Nephron progenitor cell (in vitro differentiated cells): ENCODE measurements at places on chromosomes 2 and 18.

GRCh38 chr2:82494739-82495138 is 1964.3 kb downstream of the SUCLG1 start:
- no peak overlapping the region for H3K4me3 ChIP-seq
- no peaks in the 10 kb centered on the region for H3K4me1 ChIP-seq
- DNase-seq = no peak
- no peak overlapping the region for H3K27ac ChIP-seq
- H3K27me3 ChIP-seq = no peaks in the 10 kb centered on the region

GRCh38 chr2:88167740-88168139 is 2.4 kb upstream of the THNSL2 start:
- H3K36me3 ChIP-seq = peaks cover 19% of the 10 kb centered on the region
- no peak for DNase-seq
- H3K4me1 ChIP-seq = peaks cover 10% of the 10 kb centered on the region
- H3K4me3 ChIP-seq = no peak overlapping the region

DNA sequence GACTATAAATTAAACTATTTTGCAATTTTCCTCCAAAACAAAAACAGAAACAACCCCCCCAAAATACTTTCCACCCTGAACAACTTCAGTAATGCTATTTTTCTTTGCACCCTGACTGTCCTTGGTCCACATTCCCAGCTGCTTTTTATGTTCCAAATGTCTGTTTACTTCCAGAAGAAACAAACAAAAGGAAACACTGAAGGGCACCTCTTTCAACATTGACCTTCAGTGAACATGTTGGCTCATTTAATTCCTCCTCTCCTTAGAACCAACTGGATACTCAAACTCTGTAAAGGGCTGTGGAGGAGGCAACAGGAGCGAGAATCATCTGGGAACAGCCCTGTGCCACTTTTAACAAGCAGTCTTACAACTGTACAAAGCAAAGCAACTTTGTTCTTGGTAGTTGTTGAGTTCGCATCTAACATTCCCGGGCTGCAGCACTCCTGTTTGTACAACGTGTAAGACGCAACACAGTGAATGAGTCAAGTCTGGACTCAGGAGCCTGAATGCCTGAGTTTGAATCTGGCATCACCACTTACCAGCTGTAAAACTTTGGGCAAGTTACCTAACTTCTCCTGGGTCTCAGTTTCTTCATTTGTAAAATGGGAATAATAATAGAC is 111.4 kb upstream of the GATA6 start:
- DNase-seq = no peak
- no peaks in the 10 kb centered on the region for H3K36me3 ChIP-seq
- peaks cover 4% of the 10 kb centered on the region for H3K27me3 ChIP-seq
- H3K4me1 ChIP-seq = peaks cover 17% of the 10 kb centered on the region
- H3K27ac ChIP-seq = peak overlapping the region; percentile 76

DNA sequence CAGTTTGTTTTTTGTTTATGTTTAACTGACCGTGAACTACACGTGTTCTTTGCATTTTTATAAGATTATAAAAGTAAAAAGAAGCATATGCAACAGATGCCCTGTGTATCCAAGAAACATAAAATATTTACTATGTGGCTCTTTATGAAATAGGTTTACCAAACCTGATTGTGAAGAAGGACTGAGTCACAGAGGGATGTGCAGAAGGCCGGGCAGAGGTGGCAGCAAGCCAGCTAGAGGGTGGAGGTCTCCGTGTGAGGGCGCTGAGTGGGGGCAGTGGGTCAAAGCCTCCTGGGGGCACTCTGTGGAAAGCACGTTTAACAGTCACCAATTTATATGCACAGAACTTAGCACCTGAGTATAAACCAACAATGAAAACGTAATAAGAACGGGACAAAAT is 97.2 kb downstream of the TMEM18 start:
- H3K27me3 ChIP-seq = no peaks in the 10 kb centered on the region
- H3K27ac ChIP-seq = no peak overlapping the region
- DNase-seq = no peak
- peaks cover 10% of the 10 kb centered on the region for H3K4me1 ChIP-seq

DNA sequence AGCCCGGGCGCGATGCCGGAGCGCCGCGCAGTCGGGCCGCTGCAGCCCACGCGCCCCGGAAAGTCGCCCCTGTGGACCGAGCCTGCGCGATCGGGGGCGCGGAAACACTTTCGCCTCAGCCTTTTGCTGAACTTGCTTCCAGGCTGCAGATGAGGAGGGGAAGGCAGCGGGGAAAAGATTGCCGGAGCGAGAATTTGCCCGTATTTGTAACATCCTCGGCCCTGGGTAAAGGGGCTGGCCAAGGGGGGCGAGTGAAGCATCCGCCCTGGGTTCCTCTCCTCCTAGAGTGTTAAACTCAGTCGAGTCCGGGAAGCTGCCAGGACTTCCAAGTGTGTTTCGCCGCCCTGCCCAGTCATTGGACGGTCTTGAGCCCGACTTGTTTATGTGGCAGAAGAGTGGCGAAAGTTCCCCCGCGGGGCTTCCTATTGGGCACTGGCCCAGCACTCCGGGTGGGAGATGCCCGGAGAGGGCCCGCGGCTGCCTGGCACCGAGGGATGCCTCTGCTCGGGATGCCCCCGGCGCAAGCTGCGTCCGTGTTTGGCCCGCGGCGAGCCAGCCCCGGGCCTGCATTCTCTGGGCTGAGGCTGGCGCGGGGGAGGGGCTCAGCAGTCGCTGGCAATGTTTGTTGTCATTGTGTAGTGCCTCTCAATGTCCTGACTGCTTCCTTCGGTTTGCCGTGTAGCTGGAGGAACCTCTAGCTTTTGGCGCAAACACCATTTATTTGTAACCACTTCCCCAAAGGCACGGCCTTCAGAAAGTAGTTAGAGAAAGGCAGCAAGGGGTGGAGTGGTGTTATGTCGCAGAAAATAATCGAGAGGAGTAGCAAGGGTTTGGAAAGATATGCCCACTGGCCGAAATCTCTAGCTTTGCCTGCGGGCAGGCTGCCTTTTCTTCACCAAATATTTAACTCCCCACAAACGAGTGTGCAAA is 1.1 kb downstream of the CYBRD1 start:
- DNase-seq = peak; percentile 72
- peak overlapping the region; percentile 92 for H3K4me3 ChIP-seq
- H3K27ac ChIP-seq = no peak overlapping the region
- peaks cover 16% of the 10 kb centered on the region for H3K27me3 ChIP-seq
- H3K4me1 ChIP-seq = peaks cover 46% of the 10 kb centered on the region

DNA sequence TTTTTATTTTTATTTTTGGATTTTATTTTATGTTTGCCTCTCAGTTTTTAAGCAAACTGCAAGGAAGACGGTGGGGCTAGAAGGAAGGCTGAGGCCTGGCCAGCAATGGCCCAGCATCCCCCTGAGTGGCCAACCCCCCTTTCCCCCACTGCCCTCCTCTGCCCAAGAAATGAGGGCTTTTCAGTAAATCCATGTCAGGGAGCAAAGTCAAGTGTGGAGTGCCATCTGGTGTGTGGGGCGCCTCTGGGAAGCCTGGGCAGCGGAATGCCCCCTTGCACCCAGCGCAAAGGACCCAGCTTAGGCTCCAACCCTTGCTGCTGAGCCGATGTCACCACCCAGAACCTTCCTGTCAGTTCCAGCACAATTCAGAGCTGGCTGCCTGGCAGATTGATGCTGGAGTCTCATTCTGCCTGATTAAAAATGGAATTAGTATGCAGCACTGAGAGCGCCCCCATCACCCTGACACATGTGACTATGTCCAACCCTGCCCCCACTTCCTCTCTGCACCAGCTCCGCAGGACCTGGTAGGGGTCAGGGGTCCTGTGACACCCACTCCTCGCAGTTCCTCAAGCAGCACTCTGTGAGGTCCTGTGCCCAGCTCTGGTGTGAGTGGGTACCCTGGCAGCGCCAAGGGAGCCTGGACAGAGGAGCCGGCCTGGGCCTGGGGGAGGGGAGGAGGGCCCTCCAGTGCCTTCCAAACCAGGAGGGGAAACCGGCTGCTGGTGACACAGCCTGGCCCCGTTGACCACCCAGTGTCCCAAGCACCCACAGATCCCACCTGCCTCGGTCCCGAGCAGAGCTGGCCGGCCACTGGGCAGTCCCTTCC is 9.2 kb upstream of the ALPP start:
- peaks cover 23% of the 10 kb centered on the region for H3K27me3 ChIP-seq
- H3K4me3 ChIP-seq = no peak overlapping the region
- H3K36me3 ChIP-seq = no peaks in the 10 kb centered on the region
- peaks cover 19% of the 10 kb centered on the region for H3K4me1 ChIP-seq
- no peak overlapping the region for H3K27ac ChIP-seq
- DNase-seq = no peak

DNA sequence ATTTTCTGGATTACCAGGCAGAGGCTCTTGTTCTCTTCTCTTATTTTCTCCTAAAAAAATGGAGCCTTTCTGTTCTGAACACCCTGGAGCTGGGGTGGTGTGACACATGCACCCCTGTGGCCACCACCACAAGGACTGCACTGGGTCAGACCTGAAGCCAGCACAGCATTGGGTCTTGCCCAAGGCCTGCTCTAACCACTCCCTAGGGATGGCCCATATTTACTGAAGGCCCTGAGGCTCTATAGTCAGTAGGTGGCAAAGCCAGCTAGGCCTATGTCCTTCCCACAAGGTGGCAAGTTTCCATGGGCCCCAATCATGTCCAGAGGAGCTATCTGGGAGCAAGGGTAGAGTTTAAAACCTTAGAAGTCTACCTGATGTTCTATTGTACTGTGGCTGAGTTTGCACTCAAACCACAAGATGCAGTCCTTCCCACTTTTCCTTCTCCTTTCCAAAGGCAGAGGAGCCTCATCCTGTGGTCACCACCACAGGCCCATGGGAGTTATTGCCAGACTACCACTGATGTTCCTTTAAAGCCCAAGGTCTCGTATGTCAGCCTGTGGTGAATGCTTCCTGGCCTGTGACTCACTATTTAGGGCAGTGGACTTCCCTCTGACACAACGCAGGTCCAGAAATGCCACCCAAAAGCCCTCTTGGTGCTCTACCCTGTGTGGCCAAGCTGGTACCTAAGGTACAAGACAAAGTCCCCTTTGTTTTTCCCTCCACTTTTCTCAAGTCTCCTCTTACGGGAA is 15.0 kb upstream of the FMNL2 start:
- no peak overlapping the region for H3K4me3 ChIP-seq
- peaks cover 13% of the 10 kb centered on the region for H3K27me3 ChIP-seq
- H3K27ac ChIP-seq = no peak overlapping the region
- DNase-seq = no peak
- no peaks in the 10 kb centered on the region for H3K36me3 ChIP-seq
- H3K4me1 ChIP-seq = peaks cover 8% of the 10 kb centered on the region

DNA sequence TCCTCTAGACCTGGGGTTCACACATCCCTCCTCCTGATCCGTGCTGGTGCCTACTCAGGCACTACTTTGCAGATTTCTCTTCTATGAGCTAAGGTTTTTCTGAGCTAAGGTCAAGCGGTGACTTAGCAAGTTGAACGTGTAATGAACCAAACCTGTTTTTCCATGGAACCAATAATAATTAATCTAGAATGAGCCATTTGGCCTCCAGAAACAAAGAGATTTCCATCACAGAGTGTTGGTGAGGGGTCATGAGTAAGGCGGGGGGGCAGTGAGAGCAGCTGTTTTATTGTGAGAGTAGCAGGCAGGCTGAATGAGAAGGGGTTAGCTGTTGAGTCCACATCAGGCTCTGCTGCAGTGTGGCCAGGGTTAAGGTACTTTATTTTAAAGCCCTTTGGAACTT is 112.0 kb upstream of the FOSL2 start:
- H3K4me1 ChIP-seq = peaks cover 8% of the 10 kb centered on the region
- H3K27me3 ChIP-seq = no peaks in the 10 kb centered on the region
- no peak overlapping the region for H3K27ac ChIP-seq
- H3K36me3 ChIP-seq = no peaks in the 10 kb centered on the region
- no peak overlapping the region for H3K4me3 ChIP-seq

- H3K4me1 ChIP-seq = no peaks in the 10 kb centered on the region
- no peak within 1 kb of the TSS for H3K4me3 ChIP-seq
- H3K27me3 ChIP-seq = no peaks in the 10 kb centered on the region
- no peak within 1 kb of the TSS for H3K27ac ChIP-seq
- peak; percentile 3 for DNase-seq
These were observed at the start of gene SLC38A11 for GRCh38 chr2:164954954-164955701. Gene SLC38A11 (minus strand): TSS chr2:164955525. CDS start chr2:164955247, 278 bp downstream.

GRCh38 chr2:172096626-172097547 is 5.8 kb downstream of the DLX2 start:
- H3K27me3 ChIP-seq = peaks cover 97% of the 10 kb centered on the region
- peak overlapping the region; percentile 83 for H3K4me3 ChIP-seq
- peak overlapping the region; percentile 9 for H3K27ac ChIP-seq
- peaks cover 63% of the 10 kb centered on the region for H3K4me1 ChIP-seq

DNA sequence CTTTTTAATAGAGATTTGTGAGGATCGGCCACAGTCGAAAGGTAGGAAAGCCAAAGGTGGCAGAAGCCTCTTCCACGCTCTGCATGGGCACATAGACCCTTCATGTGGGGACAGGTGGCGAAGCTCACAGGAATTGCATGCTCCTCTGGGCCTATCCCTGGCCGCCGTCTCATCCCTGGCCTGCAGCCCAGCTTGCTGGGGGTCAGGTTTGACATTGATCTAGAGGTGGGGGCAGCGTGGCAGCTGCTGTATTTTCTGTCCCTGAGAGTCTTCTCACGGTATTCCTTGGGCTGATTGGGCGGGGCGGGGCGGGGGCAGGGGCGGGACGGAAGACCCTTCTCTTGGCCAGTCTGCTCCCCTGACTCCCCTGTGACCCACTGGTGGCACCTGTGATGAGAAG is 48.9 kb downstream of the STK25 start:
- no peaks in the 10 kb centered on the region for H3K27me3 ChIP-seq
- no peaks in the 10 kb centered on the region for H3K4me1 ChIP-seq
- no peak overlapping the region for H3K4me3 ChIP-seq
- H3K36me3 ChIP-seq = no peaks in the 10 kb centered on the region

DNA sequence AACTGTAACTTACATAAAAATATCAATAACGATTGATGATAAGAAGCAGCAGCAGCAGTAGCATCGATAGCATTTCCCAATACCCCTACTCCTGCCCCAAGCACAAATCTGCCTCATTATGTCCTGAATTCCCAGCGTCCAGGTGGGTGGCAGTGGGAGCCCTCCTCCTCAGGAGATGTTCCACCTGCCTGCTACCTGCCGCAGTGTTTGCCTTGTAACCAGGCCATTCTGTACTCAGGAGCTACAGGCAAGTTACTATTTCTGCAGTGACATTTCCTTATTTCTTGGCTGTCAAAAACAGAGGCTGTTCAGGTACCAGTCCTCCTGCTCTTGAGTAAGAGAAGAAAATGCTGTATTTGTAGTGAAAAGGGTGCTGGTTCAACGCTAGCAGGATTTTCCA is 236.4 kb downstream of the CNTNAP5 start:
- no peak overlapping the region for H3K4me3 ChIP-seq
- peaks cover 2% of the 10 kb centered on the region for H3K27me3 ChIP-seq
- peaks cover 14% of the 10 kb centered on the region for H3K4me1 ChIP-seq
- H3K27ac ChIP-seq = no peak overlapping the region
